ENCODE measurements at places on chromosomes 11 and 22.

DNA sequence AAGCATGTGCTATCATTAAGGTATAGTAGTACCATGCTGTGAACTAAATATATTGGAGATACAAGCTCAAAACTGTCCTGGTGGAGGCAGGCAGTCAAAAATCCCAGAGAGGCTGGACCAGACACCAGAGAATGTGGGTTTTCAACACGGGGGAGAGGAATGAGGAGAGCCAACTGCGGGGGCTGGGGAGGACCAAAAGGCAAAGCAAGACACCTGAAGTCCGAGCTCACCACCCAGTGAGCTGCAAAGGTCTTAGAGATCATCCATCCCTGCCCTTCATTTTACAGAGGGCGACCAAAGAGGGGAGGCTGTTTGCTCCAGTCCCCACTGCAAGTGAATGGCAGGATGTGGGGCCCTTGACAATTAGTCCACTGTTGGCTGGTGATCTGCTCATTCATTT is 10.0 kb downstream of the RIBC2 start:
- no peak for DNase-seq

DNA sequence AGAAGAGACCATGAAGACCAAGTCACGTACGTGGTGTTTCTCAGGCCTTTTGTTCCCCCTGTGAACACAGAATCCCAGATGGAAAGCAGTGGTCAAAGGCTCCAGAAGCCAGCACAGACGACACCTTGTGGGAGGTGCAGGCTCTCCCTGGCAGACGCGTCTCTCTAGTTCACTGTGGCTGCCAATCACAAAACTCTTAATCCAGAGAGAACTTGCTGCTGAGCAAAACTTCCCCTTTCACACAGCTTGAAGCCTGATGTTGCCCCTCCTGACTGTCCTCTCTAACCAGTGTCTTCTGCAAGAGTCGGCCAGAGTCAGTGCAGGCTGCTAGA is 67.1 kb downstream of the PIWIL3 start:
- DNase-seq: no peak

- DNase-seq: no peak
These were observed 12.8 kb upstream of the EFCAB6 start for GRCh38 chr22:43824724-43825420.

- no peak for DNase-seq
These were observed 22.1 kb downstream of the LMO2 start for GRCh38 chr11:33869481-33870422.

DNA sequence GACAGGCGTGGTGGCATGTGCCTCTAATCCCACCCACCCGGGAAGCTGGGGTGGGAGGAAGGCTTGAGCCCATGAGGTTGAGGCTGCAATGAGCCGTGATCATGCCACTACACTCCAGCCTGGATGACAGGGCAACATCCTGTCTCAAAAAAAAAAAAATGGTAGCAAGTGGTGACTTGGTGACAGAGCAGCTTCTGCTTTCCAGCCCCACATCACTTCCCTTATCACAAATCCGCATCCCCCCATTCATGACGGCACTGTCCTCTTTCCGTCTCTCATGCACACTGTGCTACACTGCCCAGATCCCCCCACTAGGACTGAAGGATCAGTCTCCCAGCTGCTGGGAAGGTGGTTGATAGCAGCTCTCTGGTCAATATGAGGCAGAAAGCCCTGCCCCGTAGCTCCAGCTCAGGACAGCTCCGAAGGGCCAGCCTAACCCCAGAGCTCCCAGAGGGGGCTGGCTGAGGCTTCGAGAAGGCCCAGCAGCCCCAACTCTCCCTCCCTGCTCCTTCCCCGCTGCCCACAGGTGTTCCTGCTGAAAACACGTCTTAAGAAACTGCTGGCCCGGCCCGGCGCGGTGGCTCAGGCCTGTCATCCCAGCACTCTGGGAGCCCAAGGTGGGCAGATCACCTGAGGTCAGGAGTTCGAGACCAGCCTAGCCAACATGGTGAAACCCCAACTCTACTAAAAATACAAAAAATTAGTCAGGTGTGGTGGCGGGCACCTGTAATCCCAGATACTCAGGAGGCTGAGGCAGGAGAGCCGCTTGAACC is 15.9 kb downstream of the PGA5 start:
- DNase-seq: no peak

- DNase-seq: no peak
These were observed 2.1 kb downstream of the SYT9 start for GRCh38 chr11:7253800-7254199.

DNA sequence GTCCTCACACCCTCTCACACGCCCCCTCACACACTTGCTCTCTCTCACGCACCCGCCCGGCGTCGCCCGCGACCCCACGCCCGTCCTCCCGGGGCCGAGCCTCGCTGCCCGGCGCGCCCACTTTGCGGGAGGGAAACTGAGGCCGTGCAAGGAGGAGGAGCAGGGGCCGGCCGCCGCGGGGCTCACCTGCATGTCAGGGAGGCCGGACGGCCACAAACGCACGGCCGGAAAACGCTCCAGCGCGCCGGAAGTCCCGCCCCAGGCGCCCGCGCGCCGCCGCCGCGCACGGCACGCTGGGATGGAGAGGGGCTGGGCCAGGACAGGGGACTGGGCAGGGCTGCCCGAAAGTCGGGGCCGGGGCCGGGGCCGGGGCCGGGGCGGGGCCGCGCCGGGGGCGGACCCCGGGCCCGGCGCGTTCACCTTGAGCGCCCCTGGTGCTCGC is at the start of gene CHID1:
CHID1 (minus strand) TSS at position 222 of the 442 bp plus-strand sequence. CDS start 5,994 bp downstream, outside the sequence.
- peak; percentile 57 for DNase-seq

- no peak for DNase-seq
These were observed 1100.9 kb downstream of the DLG2 start for GRCh38 chr11:84526250-84526649.

DNA sequence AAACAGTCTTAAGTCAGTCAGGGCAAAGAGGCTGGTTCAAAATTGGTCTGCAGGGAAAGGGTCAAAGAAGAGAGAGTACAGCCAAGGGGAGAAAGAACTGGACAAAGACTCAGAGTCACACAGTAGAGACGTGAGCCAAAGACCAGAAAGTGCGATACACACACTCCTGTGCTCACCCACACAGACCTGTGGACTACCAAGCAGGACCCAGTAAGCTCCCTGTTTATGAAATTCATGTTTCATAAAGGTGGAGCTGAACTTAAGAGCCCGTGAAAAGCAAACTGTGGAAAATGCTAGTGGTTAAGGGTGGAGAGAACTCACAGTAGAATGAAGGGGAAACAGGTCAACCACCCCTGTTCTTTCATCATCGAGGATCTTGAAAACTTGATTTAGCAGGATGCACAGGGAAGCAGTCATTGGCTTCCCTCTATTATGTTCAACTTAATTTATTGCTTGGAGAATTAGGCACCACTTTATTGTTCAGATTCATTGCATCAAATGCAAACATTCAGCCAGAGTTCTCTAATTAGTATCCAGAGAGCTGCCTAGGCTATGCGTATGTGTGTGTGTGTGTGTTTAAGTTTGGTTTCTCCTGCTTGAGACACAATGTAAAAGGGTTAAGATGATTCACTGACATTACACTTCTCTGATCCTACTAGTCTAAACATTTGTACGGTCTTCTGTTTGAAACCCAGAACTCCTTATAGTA is 160.9 kb upstream of the MTMR2 start:
- DNase-seq: no peak

- DNase-seq: peak; percentile 29
These were observed 475 bp downstream of the PITPNB start for GRCh38 chr22:27918341-27919221.

GRCh38 chr11:120667281-120667680 is 155.7 kb downstream of the GRIK4 start:
- no peak for DNase-seq

- no peak for DNase-seq
These were observed 23.8 kb downstream of the OPCML start for GRCh38 chr11:133508468-133508867.

DNA sequence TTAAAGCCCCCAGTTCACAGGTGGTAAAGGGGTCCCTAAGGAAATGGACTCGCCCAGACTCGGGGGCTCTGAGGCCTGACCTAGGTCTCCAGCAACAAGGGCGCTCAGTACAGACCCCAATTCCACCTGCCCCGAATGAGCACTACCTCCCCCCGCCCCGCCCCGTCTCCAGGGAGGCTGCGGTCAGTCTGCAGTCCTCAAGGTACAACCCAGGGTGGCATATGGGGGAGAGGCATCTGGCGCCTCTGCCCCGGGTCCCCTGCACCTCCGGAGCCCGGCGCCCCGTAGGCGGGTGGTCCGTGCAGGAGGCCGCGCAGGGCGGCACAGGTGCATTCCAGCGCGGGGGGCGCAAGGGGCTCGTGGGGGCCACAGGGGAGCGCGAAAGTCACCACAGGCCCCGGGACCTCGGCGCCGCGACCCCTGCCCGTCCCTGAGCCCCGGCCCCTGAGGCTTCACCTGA is 361 bp downstream of the CTSD start:
- DNase-seq: no peak

DNA sequence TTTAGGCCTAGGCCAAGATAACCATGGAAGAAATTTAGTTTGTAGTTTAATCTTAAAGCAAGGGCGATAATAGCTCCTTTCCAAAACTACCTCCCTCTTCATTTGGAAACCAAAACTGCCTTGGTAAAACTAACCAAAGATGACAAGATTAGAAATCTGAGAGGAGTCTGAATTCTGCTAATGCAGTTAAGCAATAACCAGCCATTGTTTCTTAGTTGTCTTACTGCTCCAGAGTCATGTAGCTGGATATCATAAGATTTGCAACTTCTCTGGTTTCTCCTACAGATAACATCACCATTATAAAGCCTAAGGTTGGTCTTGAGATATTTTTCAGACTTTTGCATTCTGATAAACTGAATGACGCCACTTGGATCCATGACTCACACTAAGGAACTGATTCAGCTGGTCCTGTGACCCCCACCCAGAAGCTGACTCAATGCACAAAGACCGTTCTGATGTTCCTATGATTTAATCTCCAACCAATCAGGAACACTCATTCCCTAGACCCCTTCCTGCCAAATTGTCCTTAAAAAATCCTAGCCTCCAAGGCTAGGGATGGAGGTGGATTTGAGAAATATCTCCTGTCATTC is 200.8 kb downstream of the LUZP2 start:
- no peak for DNase-seq

GRCh38 chr11:77966338-77966737 is 28.1 kb downstream of the INTS4 start:
- DNase-seq: no peak

DNA sequence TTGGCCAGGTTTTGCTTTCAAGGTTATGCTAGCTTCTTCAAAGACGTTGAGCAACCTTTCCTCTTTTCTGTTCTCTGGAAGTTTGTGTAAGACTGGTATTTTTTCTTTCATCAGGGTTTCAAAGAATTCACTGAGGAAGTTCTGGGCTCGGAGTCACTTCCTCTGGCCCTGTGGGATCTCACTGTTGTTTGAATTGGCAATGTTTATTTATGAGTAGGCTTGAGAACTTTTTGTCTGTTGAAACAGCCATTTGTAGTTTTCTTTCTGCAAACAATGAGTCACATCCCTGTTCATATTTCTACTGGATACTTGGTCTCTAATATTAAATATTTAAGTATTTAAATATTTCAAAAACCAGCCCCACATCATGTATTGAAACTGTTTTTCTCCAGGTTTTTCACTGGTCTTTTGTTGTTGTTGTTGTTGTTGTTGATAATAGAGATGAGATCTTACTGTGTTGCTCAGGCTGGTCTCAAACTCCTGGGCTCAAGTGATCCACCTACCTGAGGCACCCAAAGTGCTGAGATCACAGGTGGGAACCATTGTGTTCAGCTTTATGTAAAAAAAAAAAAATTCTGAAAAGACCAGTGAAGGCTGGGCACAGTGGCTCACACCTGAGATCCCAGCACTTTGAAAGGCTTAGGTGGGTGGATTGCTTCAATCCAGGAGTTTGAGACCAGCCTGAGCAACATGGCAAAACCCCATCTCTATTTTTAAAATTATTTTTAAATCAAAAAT is 26.9 kb downstream of the SUSD2 start:
- DNase-seq: no peak

GRCh38 chr11:63705526-63705925 is 24.2 kb downstream of the RTN3 start:
- DNase-seq: no peak

DNA sequence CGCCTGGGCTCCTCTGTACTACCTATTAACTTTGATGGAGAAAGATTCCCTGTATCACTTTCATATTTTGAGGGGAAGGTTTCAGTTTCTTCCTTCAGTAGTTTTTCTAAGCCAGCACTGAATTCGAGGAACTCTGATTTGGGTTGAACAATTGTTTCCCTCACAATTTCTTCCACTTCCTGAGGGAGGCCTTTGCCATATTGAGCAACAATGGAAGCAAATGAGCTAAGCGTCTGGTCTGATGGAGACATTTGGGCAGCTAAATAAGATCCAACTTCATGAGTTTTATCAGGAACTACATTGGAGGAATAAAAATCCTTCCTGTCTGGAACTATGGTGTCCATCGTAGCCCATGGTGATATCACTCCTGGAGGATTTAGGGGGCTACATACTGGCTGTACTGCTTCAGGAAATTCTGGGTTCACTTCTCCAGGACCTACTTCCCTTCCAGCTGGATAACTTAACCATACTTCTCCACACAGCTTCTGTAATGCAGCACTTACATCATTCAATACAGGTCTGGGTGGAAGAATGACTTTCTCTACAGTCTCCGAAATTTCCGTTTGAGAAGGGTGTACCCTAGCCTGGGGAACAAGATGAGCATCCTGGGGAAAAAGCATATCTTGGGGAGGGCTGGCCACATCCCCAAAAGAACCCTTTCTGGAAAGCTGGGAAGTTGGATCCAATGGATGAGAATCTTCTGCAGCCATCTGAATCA is 38.9 kb upstream of the CCDC89 start:
- no peak for DNase-seq

DNA sequence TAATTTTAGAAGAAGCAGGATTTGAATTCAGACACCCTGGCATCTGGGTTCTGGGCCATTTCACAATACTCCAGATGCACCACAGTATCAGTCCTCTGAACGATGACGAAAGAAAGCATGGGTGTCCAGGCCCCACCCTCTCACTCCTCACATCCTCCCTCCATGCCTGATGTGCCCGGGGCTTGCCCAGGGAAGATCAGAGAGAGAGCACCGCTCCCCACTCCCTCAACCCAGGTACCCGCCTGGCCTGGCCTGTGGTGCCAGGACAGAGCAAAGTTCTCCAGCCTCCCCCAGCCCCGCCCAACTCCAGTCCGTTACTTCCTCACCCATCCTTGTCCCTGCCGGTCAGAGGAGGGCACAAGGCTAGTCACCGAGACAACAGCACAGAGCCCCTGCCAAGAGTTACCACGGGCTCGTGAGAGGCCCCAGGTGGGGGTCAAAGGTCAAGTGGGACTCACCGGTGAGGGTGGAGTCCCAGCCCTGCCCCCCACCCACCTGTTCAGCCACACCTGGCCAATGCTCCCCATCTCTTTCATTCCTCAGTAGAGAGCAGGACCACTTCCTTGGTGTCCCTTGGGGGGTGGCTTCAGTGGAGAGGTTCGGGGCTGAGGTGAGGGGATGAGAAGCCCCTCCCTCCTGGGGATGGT is 8.1 kb downstream of the BCL9L start:
- no peak for DNase-seq

DNA sequence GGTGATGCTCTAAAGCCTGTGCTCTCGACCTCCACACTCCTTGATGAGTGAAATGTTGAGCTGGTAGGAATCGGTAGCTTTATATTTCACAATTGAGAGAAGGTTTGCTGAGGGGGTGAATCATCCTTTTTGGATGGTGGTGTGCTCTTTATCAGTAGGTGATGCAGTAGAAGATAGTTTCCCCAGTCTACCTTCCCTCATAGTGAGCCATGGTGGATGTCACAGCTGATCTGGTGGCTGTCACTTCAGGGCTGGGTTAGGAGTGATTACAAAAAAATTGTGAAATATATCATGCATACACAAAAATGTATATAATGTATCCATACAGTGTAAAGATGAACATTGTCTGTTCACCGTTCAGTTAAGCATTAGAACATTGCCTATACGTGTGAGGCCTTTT is 105.3 kb downstream of the GRAMD1B start:
- DNase-seq: no peak

- no peak for DNase-seq
These were observed 65.2 kb downstream of the NFAM1 start for GRCh38 chr22:42366806-42367581.
